DMS153 (cell line): ENCODE measurements at places on chromosomes 2 and 18.

DNA sequence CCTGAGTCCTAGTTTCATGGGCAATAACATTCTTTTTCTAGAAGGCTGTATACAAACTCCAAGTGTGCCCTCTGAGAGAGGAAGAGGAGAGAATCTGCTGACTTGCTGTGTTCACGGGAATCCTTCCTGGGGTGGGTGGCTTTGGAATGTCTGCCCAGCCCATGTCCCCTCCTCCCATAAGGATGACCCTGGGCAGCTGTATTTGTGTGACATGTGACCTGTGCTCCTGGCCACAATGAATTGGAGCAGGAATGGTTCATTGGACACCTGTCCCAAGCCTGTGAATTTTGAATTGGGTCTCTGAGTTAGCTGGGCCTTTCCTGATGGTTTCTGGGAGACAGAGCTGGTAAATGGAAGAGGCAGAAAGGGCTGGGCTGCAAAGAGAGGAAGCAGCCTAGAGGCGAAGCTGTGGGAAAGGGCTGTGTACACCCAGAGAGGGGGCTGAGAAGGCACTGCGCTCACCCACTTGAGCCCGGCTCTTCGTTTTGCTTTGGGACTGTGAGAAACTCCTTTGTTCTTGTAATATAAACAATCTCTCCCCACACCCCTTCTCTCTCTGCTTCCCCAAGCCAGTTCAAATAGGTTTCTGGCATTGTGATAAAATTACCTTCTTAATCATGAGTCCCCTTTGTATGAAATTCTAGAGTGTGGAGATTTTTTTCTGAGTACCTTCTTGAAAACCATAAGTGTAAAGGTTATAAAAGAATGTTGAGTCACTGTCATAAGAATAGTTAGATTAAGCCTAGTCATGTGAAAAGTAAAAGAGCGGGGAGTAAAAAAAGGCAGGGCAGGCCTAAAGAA is 49.8 kb downstream of the SLC4A5 start:
- no peak for DNase-seq

GRCh38 chr2:239252801-239253200 is 148.0 kb downstream of the HDAC4 start:
- no peak for DNase-seq

DNA sequence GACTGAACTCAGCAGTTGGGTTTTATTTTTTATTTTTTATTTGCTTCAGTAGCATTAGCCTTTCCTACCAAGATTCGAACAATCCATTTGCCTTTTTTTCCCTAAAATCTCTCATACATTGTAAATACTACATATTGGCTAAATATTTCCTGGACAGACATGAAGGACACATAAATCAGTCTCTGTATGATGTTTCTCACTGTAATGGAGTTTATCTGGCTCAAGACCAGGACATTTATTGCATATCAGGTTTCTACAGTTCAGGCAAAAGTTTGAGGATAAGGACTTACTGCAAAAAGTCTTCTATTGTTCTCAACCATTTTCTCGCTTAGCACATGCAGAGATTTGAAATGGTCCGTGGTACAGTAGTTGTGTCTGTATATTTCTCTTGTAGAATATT is 3.3 kb downstream of the CLUL1 start:
- DNase-seq, result no peak

DNA sequence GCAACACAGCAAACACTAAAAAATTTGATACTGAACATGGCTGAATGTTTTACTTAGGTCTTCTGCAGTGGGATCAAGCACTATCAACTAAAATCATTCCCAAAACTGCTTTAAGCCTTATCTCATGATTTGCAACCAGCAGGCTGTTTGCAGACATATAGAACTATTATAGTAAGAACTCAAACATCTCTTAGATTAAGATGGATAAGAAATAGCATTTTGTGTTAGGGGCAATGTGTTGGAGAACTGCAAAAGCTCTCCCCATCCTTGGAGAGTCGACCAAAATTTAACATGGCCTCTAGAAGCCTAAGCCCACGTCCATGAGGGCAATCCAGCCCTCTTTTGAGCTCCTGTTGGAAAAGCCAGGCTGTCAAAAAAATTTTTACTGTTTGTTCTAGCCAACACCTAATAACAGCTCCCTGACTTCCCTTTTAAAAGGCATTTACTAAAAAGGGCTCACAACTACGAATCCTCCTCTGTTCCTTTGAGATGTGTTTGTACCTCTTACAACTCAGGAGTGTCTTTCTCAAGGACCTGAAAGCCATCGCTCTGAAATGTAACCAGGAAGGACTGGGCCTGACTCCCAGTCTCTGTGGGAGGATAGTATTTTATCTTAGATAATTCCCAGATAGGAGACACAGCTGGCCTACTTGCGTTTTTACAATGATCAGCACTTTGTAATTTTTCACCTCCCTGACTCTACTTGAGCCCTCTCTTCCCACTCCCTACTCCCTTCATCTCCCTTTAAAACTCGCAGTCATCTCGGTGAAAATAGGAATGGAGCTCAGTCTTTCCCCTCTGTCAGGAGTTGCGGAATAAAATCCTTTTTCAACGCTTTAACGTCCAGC is 1.4 kb downstream of the KRCC1 start:
- DNase-seq, result no peak

- DNase-seq, result no peak
Measured at GRCh38 chr18:61628085-61628484, 264.7 kb downstream of the RNF152 start.

DNA sequence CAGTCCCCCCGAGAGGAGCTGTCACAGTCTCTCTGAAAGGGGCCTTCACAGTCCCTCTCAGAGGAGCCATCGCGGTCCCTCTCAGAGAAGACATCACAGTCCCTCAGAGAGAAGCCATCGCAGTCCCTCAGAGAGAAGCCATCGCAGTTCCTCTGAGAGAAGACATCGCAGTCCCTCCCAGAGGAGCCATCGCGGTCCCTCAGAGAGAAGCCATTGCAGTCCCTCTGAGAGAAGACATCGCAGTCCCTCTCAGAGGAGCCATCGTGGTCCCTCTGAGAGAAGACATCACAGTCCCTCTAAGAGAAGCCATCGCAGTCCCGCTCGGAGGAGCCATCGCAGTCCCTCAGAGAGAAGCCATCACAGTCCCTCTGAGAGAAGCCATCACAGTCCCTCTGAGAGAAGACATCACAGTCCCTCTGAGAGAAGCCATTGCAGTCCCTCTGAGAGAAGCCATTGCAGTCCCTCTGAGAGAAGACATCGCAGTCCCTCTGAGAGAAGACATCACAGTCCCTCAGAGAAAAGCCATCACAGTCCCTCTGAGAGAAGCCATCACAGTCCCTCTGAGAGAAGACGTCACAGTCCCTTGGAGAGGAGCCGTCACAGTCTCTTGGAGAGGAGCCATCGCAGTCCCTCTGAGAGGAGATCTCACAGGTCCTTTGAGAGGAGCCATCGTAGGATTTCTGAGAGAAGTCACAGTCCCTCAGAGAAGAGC is 1.3 kb upstream of the ZNF512 start:
- no peak for DNase-seq

DNA sequence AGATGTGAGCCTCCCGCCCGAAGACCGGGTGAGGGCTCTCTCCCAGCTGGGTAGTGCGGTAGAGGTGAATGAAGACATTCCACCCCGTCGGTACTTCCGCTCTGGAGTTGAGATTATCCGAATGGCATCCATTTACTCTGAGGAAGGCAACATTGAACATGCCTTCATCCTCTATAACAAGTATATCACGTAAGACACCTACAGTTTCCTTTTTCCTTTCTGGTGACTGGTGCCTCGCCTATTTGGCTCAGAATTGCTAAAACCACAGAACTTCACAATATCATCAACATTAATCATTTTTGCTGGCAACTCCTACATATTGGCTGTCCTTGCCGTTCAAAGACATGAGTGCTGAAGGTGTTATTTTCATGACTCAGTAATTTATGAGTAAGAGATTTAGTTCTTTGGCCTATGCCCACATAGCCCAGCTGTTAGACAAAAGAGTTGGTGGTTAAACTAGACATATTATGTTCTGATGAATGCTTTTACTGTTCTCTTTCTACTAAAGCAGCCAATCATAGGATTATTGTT is 2.2 kb downstream of the STAMBP start:
- no peak for DNase-seq

DNA sequence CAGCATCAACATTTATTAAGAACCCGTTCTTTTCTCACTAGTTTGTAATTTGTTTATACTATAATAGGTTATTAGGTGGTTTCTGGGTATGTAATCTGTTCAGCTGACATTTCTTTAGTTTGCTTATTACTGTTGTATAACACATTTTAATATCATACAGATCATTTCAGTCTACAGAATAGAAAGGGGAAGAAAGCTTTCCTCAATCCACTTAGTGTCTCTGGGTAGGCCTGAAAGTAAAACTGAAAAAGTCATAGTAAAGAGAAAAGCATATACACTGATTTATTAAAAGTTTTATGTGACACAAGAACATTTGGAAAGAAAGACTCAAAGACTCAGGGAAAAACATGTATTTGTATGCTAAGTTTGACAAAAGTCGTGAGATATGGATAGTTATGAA is 16.8 kb upstream of the KCNJ3 start:
- no peak for DNase-seq

DNA sequence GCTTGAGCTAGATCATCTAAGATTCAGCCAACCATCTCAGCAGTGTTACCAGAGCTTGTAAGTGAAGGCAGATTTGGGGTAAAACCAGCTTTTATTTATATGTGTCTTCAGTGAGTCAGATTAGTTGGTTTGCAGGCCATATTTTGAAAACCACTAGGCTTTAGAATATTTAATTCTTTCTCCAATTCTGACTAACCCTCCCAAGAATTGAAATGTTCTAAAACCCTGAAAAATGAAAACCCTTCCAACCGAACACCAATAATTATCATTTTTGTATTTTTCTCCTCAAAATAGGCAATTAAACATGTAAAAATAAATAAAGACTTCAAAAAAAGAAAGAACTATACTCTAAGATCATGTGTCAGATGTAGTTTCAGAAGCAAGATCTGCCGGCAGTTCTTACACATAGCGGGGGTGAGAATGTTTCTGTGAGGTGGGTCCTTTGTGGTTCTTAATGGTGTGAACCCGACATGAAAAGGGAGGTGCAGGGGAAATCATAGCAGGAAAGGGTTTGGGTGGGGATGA is 14.2 kb downstream of the PLEK start:
- no peak for DNase-seq

- DNase-seq, result no peak
Measured at GRCh38 chr2:120451334-120451733, 105.4 kb downstream of the INHBB start.

DNA sequence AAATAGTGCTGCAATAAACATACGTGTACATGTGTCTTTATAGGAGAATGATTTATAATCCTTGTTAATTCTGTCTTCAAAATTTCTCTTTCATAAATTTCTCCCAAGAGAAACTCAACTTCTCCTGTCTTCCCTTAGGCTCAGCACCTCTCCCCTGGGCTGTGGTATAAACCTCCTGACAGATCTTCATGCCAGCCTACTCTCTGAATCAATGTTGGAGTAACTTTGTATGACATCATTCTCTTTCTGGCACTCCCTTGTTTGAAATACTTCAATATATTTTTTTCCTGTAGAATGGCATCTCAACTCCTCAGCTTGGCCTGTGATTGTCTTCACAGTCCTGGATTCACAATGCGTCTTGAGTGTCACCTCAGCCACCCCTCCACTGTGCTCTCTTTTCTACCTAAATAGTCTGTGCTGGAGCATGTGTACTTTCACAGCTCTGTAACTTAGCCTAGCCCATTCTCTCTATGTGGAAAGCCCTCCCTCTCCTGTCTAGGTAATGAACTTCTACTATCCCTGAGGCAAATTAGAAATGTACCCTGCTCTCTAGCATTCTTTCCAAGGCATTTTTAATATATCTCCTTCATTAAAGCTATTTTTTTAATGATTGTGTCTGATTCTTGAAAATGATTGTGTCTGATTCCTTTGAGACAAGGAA is 649.9 kb upstream of the FANCL start:
- peak; percentile 23 for DNase-seq

DNA sequence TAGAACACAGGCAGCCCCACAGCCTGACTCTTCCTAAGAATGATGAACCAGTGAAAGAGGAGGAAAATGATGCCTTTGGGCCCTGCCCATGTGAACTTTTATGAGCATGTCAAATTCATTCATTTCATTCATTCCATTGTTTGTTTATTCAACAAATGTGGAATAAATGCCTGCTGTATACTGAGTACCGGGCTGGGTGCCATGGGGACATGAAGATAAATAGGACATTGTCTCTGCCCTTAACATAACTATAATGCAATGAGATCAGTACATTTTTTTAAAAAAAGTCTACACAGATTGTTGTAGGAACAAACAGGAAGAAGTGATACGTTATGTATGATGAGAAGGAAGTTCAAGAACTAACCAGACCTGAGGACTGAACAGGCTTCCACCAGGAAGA is 14.7 kb downstream of the MREG start:
- DNase-seq, result no peak

GRCh38 chr2:202084265-202084664 is 11.2 kb downstream of the KIAA2012 start:
- no peak for DNase-seq
